ENCODE measurements at places on chromosomes 7 and 10.

- DNase-seq = no peak
Measured at GRCh38 chr10:11573497-11573896, 38.0 kb downstream of the USP6NL start.

GRCh38 chr7:151008143-151008510 lies 16.2 kb downstream of the ATG9B start:
- DNase-seq = no peak

GRCh38 chr10:112958275-112958995 lies 8.4 kb downstream of the TCF7L2 start:
- no peak for DNase-seq

DNA sequence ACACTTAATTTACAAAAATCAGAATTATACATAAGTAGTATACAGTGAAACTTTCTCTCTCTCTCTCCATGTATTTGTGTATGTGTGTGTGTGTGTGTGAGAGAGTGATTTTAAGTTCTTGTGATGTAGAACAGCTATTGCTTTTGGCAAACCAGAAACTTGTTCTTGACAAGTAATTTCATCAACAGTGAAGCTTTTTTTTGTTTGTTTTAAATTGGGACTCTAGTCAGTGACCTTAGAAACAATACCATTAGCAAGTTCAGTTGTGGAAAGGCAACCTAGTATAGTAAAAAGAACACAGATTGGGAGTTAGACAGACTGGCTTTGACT lies 319.1 kb downstream of the PTEN start:
- DNase-seq = no peak
